ENCODE measurements at places on chromosomes 13 and 19.

DNA sequence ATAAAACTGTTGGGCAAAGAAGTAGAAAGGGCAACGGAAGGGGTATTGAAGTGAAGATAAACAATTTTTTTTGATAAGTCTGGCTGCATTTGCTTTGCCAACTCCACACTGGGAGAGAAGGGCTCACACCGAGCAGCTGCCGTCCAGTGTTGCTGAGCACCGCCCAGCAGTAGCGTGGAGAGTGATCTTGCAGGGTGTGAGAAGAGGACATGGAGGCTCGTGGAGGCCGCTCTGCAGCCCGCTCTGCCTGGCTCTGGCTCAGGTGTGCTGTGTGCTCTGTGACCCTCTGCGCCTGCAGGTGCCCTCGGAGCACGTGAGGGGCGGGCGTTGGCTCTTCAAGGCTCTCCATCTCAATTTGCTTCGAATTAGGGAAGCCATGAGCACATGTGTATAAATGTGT, 35.9 kb upstream of the TEX29 start:
- DNase-seq: no peak

DNA sequence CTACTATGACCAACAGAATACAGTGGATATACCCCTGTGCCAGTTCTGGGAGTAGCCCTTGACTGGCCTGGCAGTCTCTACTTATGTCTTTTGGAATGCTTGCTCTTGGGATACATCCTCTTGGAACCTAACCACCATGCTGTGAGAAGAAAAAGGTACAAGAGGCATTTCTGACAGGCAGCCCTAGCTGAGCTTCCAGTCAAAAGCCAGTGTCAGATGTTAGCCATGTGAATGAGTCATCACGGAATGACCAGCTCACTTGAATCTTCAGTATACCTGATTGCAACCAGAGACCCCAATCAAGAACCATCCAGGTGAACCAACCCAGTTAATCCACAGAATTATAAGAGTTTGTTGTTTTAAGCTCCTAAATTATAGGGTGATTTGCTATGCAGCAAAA, 4.1 kb downstream of the CCDC169 start:
- DNase-seq: no peak

DNA sequence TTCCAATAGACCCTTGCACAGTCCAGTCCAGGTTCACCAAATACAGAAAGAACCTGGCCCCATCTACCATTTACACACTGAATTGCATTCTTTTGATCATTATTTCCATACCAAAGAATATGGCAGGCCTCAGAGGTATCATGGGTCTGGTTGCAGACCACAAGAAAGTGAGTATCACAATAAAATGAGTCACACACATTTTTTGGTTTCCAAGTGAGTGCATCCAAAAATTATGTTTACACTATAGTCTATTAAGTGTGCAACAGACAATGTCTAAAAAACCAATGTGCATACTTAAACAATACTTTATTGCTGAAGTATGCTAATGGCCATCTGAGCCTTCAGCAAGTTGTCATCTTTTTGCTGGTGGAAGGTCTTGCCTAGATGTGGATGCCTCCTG, 105.3 kb downstream of the SPACA7 start:
- no peak for DNase-seq

DNA sequence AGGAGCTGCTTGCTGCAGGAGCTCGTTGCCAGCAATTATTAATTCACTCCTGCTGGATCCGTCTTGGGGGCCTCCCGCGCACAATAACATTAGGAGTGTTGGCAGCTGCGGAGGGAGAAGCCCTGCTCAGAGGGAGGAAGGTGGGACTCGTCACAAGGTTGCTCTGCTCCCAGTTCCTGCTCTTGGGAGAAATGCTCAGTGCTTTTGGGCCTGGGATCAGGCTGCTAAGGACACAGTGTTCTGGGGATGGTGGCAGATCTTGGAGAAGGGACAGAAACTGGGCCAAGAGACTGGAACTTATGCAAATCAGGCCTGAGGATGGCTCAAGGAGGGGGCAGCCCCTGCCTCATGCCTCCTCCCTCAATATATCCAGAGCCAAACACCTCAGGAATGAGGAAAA, 78.9 kb upstream of the OLFM4 start:
- DNase-seq: peak; percentile 84

DNA sequence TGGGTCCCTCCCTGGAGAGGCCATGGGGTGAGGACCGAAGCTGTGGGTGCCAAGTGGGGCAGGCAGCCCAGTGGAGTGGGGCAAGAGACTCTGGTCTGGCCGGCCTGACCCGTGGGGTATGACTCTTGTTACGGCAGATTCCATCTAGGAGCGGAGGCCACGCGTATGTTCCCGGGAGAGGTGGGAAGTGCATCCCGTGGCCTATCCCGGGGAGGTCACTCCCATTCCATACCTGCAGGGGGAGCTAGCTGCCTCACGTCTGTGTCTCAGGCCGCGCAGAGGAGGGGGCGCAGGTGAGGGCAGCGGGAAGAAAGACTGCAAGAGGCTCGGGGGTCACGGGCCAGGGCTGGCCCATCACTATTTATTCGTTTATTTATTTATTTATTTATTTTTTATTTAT, 4.9 kb downstream of the CSNK1G2 start:
- DNase-seq: no peak

DNA sequence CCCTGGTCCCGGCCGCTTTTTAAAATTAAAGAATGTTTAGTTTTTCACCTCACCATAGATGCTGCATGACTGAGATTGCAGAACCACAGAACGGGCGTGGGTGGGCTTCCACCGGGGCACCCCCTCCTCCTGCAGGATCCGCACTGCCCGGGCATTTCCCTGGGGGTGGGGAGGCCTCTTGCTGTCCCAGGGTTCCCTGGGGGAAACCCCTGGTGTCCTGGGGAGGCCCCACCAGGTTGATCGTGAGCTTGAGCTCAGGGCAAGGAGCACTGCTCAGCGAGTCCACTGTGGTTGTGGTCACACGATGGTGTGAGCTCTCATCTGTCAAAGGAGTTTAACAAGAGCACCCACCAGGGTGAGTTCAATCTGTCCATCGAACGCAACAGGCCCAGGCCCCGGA, 11.4 kb upstream of the TCF3 start:
- DNase-seq: no peak

DNA sequence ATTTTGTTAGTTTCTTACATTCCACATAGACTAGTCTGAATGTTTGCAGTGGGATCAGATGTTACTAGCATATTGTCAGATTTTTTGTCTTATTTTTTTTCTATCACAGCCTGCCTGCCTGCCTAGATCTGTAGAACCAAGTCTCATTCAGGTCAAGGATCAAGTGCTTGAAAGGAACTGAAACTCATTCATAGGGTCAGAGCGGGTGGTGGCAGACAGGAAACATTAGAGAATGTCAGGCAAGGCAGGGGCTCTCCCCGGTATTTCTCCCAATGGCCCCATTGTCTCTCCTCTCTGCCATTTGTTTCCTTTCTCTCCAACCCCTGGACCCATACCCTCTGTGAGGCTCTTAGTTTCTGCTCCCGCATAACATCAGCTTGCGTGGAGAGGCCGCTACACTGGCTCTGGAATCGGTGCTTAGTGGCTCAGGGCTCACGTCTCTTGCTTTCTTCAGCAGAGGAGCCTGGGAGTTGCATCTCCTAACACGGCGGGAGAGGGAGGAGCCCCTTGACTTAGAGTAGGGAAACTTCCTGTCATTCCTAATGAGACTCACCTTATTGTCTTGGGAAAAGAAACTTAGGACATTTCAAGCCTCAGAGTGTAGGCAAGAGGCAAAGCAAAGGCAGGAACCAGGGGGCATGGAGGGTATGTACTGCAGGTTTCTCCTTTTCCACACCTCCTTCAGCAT, 35.6 kb upstream of the SPATA13 start:
- peak; percentile 29 for DNase-seq

GRCh38 chr13:70042193-70042592, 65.4 kb upstream of the ATXN8OS start:
- DNase-seq: no peak

GRCh38 chr13:47463726-47464125, 537.3 kb downstream of the SUCLA2 start:
- DNase-seq: no peak

GRCh38 chr13:52785739-52786138, 46.1 kb upstream of the CNMD start:
- DNase-seq: no peak
